Ovary (tissue), 10 donors: ENCODE measurements at places on chromosomes 6 and 20.

DNA sequence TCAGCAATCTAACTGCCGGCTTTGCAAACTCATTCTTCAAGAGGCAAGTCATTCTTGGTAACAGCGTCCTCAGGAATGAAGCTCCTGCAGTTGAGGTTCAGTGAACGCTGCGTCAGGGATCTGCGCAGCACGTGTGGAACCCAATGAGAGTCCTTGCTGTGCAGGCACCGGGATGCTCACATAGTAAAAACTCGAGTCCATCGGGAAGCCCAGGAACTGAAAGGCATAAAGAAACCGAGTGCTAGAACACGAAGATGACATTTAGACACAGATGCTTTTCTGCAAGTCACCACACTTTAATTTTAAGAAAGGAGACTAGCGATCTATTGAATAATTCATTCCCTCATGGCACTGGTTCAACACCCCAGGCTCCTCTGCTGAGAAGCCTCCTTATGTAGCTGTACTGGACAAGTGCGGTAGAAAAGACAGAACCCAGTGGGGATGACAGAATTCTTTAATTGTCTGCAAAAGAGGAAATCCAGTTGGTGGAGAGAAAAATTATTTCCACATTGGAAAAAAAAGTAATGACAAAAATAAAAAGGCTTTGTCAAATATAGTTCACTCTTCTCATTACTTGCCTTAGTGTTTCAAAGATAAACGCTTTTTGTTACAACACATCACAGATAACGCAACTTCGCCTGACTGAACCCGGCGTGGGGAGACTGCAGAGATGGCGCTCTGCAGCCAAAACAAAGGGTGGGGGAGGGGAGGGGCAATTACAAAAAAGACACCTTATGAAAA, 1.9 kb upstream of the AFDN start:
- DNase-seq = peak; percentile 24

GRCh38 chr6:125835221-125835744, 44.5 kb downstream of the NCOA7 start:
- no peak for DNase-seq

GRCh38 chr6:22141241-22141745, 155.5 kb downstream of the PRL start:
- no peak for DNase-seq

DNA sequence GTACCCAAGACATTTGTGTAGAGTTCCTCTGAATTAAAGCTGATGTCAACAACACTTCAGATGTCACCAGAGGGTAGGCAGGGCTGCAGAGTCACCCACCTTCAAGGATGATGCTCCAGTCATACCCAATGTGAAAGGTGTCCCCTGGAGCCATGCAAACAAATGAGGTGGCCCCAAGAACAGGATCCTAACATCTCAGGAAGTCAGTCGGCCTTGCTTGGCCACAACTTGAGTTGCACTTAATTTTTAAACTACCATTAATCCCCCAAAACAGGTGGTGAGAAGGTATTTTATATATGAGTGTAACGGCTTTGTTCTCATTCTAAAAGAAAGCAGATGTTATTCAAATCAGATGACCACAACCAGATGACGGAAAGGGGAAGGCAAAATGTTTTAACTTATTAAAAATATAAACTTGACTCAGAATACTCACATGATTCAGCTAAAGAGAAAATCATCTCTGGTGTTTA, 21.1 kb upstream of the SERPINB1 start:
- DNase-seq = no peak

DNA sequence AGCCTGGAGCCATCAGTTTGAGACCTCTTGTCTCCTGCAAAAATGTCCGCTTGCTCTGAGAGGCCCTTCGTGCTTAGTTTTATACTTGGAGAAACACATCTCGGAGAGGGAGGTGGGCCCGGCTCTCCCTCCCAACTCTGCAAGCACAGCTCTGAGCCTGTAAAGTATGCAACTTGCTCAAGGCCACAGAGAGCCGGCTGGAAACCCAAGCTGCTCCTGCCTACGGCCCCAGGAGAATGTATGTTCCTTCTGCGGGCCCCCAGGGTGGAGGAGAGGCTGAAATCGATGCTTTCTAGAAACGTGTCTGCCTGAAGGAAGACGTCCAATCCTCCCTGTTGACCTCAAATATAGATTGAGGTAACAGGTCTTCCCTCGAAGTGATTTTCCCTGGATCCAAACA, 205.4 kb downstream of the PREX1 start:
- DNase-seq = peak; percentile 55

DNA sequence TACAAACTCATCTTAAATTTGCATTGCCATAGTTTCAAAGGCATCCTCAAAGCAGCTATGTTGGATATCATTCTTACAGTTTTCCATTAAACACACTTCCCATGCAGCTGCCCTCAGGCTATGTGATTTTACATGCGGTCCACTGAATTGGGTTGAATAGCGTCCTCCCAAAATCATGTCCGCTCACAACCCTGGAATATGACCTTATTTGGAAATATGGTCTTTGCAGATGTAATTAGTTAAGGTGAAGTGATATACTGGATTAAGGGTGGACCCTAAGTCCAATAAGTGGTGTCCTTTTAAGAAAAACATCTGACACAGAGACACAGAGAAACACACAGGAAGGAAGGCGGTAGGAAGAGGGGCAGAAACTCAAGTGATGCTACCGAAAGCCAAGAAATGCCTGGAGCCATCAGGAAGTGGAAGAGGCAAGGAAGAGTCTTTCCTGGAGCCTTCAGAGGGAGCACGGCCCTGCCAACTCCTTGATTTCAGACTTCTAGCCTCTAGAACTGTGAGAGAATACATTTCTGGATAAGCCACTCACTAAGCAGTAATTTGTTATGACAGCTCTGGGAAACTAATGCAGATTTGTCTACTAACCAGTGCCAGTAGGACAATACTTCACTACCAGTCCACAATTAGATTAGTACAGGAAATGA, 42.7 kb upstream of the NHSL1 start:
- DNase-seq = no peak

- DNase-seq = no peak
Measured at GRCh38 chr20:3328501-3328900, 79.0 kb downstream of the DNAAF9 start.
